ENCODE measurements at places on chromosomes 4 and X.

DNA sequence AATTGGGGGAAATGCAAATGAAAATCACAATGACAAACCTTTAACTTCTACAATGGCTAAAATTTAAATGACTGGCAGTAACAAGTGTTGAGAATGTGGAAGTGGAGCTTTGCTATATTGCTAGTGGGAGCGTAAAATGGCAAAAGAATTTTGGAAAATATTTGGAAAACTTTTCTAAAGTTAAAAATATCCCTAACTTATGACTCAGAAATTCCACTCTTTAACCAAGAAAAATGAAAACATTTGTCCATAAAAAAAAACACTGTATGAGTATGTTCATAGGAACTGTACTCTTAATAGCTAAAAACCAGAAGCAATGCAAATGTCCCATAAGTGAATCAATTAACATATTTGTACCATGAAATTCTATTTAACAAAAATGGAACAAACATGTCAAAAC, 3.6 kb downstream of the TBCK start:
- no peak for DNase-seq

- no peak for DNase-seq
These were observed 29.6 kb downstream of the PLAC1 start for GRCh38 chrX:134628663-134629062.

- DNase-seq: no peak
These were observed 71.5 kb downstream of the AFF1 start for GRCh38 chr4:87006426-87006675.

- no peak for DNase-seq
These were observed 242.7 kb downstream of the PPP1R2C start for GRCh38 chrX:42535233-42535632.

DNA sequence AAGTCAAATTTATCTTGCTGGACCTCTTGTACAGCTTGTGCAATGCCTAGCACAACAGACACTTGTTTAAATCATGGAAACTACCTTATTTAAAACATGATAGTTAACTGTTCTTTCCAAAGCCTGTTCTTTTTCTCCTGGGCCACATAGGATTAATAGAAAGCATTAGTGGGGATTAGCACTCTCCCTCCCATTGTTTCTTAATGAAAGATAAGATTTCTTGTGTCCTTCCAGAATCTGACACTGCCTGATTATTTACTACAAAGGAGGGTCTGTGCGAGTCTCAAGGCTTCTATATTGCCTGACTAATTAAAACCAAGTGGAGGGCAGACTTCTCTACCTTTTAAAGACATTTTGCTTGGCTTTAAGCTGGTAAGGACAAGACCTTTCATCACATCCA, 8.5 kb upstream of the ELMOD2 start:
- no peak for DNase-seq

- no peak for DNase-seq
These were observed 2.4 kb downstream of the FRAS1 start for GRCh38 chr4:78059524-78059889.

DNA sequence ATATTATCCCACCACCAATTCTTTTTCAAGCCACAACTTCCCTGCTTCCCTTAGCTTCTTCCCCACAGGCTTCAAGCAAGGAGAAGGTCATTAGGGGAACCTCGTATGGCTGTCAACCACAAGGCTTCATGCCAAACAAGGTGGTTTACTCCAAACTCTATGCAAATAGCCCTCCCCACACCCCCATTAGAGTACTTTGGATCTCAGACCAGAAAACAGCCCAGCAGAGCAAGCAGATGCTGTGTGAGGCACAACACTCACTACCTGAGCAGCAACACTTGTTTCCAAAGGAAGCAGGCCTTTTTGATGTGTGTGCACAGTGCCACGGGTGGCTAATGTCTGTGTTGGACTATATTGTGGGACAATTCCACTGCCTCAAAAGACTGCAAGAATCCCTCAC, 189.0 kb downstream of the AR start:
- no peak for DNase-seq

DNA sequence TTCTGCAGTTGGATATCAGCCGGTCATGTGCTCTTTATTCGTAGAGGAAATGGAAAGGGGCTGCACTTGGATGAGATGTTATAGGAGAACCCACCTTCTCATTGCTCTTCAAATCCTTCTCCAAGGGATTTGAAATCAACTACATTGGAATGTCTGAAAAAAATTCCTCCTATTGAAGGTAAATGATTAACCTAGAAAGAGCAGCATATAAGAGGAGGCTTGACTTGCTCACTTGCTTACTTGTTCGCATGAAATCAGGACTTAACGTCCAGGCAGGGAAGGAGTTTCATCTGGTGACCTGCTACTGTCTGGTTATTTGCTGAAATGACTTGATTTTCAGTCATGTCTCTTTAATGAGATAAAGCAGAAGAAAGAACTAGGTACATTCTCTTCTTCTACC, 338.4 kb upstream of the NOCT start:
- no peak for DNase-seq

DNA sequence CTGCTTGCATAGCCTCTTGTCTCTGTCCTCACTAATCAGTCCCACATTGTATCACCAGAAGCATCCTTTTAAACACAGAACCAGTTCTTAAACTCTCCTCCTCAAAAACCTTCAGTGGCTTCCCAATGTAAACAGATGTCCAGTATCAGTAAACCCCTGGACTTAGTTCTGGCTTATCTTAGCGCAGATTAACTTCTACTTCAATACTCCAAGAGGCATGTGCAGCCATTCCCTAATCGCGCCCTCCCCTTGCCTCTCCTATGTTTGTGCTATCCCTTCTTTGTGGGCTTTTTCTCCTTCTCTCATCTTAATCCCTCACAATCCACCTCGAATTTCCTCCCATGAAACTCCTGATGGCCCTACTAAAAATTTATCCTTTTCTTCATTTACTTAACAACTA, 193.8 kb downstream of the FBXO8 start:
- DNase-seq: no peak

DNA sequence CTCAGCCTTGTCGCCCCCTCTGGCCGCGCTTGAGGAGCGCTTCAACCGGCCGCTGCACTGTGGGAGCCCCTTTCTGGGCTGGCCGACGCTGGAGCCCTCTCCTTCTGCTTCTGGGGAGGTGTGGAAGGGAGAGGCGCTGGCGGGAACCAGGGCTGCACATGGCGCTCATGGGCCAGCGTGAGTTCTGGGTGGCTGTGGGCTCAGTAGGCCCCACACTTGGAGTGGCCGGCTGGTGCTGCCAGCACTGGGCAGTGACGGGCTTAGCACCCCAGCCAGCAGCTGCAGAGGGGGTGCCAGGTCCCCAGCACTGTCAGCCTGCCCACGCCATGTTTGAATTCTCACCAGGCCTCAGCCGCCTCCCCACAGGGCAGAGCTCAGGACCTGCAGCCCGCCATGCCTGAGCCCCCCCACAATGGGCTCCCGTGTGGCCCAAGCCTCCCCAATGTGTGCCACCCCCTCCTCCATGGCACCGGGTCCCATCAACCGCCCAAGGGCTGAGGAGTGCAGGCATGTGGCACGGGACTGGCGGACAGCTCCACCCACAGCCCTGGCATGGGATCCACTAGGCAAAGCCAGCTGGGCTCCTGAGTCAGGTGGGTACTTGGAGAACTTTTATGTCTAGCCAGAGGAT, 615.2 kb downstream of the TRIML1 start:
- DNase-seq: no peak

DNA sequence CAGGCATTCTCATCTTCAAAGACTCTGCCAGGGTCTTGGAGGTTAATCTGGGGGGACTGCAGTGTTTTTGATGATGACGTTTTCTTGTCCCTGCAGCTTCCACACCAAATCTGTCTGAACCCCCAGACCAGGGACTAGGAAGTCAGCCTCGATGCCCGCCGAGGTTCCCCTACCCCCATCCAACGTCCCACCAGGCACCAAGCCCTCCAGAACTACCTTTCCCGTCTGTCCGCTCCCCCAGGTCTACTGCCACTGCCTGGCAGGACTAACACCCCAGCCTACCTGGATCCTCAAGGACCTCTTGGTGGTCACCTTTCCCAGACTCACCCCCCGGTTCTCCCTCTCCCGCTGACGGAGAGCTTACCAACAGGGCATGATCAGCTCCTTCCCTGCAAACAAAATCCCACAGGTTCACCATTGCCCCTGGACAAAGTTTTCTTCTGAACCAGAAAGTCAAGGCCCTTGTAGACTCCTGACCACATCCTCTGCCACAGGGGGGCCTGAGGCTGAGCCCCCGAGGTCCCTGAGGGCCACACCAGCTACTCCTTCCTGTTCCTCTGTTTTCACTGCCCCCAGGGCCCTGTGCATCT, 40.9 kb downstream of the HMX1 start:
- DNase-seq: no peak

All from esophagus squamous epithelium (tissue), 5 donors.